Trophoblast cell (in vitro differentiated cells and primary cell): ENCODE measurements at places on chromosomes 1 and 21.

DNA sequence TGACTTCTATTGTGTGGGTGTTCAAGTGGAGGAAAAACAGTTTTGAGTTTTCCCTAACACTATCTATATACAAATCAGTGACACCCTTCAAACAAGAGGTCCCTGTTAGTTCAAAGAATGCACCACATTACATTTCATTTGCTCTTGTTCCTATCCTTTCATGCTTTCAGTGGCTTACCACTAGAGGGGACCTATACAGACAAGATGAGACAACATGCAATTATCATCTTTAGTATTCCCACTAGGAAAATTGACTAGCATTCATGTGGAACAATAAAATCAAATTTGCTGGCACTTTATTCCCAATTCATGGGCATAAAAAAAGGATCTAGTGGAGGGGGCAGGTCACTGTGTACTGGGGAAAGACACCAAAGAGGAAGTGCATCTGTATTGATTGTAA lies 13.3 kb upstream of the SIPA1L2 start:
- no peak for DNase-seq

- no peak for DNase-seq
Measured at GRCh38 chr21:28827422-28827821, 165.3 kb downstream of the LTN1 start.

DNA sequence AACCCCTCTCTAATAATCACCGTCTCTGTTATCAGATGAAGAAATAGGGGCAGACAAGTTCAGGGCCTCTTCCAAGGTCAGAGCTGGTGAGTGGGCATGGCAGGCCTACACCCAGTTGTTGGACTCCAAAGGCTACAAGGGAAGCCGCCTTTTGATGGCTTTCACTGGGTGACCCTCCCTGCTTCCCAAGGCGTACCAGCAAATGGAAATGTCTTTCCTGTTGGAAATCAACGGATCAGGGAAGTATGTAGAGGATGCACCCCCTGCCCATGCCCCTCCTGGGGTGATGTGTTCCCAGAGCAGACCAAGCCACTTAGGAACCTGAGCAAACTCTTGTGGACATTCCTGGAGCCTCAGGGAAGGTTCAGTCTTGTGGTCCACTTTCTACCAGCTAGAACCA lies 47.4 kb downstream of the LGR6 start:
- DNase-seq, result no peak

DNA sequence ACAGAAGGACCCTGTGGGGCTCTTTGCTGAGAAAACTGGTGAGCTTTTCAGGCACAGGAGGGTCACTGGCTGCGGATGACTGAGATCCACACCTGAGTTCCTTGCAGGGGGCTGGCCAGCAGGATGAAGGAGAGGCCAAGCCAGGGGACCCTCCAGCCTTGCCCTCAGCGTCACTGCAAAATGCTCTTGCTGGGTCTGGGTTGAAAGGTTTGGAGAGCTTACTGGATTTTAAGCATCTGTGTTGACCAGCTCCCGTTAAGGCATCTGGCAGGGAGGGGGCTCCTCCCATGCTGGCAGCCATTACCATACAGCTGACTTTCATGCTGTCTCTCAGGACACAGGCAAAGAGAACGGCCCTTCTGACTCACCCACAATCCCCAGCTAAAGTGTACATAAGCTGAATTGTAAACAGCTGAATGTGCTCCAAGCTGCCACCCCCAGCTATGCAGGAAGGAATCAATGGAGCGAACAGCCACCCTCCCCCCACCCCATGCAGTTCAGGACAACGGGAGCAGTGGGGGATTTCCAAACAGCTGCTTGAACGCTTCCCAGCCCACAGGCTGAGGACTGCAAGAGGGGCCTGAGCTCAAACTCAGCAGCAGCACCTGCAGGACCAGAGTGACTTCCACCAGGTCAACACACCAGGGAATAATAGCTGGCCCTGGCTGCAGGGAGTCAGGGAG lies 21.3 kb upstream of the A3GALT2 start:
- DNase-seq, result peak; percentile 95

GRCh38 chr1:81799939-81800694 lies 617 bp upstream of the ADGRL2 start:
- peak; percentile 33 for DNase-seq

DNA sequence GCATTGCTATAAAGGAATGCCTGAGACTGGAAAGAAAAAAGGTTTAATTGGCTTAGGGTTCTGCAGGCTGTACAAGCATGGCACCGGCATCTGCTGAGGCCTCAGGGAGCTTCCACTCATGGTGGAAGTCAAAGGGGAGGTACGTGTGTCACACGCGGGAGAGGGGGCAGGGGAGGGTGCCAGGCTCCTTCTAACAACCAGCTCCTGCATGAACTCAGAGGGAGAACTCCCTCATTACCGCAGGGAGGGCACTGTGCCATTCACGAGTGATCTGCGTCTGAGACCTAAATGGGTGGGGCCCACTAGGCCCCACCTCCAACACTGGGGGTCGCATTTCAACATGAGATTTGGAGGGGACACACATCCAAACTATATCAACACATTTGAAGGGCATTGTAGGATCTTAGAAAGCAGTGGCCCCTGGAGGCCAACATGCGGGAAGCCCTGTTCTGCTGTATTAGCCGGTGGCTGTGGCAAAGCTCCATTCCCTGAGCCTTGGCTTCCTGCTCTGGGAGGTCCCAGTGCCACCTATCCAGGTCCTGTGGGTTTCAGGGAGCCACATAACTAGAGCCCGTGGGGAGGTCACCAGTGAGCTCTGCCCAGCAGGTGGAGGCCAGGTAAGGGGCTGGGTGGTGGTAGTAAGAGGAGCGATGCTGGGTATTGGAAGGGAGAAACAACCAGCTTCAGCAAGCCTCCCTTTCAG lies 10.0 kb downstream of the WNT3A start:
- DNase-seq, result no peak

GRCh38 chr1:115288591-115289198 lies 49.4 kb downstream of the NGF start:
- no peak for DNase-seq

GRCh38 chr1:38486085-38486484 lies 373.5 kb downstream of the RRAGC start:
- DNase-seq, result no peak

- no peak for DNase-seq
Measured at GRCh38 chr1:181863736-181864135, 197.8 kb downstream of the ZNF648 start.

DNA sequence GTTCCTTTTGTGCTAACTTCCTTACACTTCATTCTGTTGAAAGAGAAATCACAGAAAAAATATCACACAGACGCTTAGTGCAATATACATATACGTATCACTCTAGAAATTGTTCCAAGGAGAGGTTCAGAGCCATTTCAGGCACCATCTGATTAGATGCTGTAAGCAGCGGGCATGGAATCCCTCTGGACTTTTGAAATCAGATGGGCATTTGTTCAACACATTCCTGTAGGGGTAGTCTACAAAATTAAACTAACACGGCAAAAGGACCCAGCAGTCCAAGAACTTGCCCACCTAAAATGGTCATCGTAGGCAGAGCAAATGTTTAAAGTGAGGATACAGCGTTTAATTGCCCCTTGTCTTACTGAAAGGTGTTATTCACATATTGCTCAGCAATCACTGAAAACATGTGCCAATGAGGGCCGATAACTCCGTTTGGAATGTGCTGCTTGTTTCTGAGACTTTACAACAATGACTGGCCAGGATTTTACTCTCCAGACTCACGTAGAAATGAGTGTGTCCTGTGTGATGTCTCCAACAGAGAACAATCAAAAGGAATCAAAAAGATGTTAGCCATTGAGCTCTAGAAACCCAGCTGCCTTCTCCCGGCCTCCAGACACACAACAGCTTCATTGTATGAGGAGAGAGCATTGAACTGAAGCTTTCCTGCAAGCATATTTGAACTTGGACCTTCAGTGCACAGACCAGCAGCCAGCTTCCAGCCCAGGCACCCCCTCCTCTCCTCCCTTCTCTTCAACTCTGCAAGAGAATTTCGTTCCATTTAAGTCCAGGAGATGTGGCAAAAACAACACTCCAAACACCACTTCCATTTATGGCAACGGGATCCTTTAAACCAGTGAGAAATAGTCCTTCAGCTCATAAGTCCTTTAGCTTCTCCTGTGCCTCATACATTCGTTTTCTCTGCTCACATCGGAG lies 32.1 kb upstream of the ADORA3 start:
- peak; percentile 23 for DNase-seq
